ENCODE measurements at places on chromosomes 2 and 18.
A peak's percentile ranks its signal among the peaks of the same experiment; 100 is the strongest.

- DNase-seq, result no peak
Measured at GRCh38 chr2:231660860-231661259, 47.5 kb upstream of the PTMA start.

GRCh38 chr18:26008096-26008495 lies 82.3 kb downstream of the SS18 start:
- no peak for DNase-seq

- no peak for DNase-seq
Measured at GRCh38 chr18:40380686-40381439, 1574.2 kb upstream of the PIK3C3 start.

DNA sequence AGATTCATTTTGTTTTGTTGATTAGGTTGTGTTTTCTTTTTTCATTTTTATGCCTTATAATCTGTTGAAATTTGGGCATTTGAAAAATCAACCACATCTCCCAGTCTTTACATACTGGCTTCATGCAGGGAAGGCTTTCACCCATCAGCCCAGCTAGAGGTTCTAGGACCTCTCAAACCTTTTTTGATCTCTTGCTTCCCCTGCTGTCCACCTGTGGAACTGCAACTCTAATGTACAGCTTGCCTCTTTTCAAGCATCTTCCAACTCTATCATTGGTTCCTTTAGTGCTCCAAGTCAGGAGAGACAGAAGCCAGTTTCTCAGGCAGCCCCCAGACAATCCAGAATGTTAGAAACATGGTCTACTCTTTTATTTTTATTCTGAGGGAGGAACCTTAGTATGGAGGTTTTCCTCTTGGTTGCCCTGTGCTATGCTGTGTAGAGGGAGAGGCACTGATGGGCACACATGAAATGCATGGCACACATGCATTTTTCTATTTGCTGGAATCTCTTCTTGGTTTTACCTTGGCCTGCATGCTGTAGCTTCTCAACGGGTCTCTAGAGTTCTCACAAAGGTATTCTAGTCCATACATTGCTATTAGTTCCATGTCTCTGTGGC lies 107.2 kb upstream of the L3MBTL4 start:
- DNase-seq, result peak; percentile 14

- DNase-seq, result no peak
Measured at GRCh38 chr2:182300608-182301007, 126.2 kb downstream of the PDE1A start.

GRCh38 chr2:204110338-204110741 lies 173.8 kb downstream of the ICOS start:
- DNase-seq, result no peak

DNA sequence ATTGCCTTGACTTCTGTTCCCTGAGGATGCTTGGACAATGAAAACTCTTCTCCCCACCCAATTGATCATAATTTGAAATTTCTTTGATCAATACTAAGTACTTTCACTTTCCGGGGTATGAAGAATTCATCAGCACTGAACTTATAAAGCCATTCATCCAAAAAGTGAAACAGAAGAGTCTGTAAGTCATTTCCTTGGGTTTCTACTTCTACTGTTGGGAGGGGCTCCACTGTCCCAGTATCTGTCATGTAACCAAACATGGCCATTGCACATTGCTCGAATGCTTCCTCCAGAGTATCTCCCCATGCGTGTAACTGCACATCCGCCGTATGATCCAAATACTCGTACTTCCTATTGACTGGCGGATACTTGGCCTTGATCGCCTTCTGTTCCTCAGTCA lies 30.3 kb downstream of the NCL start:
- no peak for DNase-seq

DNA sequence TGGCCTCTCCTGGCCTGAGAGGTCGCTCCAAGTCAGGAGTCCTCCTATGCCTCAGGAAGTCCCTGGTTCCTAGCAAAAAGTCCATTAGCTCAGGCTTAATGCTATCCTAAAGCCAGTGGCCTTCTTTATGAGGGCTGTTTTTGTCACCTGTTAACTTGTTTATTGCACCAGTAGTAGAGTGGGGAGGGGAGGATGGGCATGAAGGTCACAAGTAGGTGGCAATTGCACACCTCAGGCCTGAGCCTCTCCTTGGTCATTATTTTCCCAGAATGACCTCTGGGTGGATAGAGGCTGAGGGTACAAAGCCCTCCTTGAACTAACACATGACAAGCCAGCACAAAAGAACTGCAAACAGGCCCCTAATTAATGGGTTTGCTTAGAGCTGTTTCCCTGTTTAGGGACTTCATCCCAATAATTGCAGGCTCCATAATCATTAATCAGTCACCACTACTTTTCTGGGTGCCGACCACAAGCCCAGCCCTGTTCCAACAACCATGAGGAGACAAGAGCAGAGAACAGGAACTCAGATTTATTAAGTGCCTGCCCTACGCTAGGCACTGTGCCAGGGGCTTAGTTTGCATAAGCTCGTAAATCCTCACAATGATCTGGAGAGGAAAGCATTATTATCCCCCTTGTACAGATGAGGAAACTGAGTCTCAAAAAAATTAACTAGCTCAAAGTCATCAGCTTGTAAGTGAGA lies 123.0 kb upstream of the PKDCC start:
- DNase-seq, result no peak

GRCh38 chr2:20992201-20992711 lies 51.6 kb downstream of the APOB start:
- no peak for DNase-seq

- DNase-seq, result no peak
Measured at GRCh38 chr18:58455314-58456188, 173.3 kb downstream of the ALPK2 start.

- peak; percentile 69 for DNase-seq
Measured at GRCh38 chr2:198374375-198375082, 570.1 kb downstream of the PLCL1 start.

- no peak for DNase-seq
Measured at GRCh38 chr18:32956591-32957315, 183.9 kb upstream of the KLHL14 start.

DNA sequence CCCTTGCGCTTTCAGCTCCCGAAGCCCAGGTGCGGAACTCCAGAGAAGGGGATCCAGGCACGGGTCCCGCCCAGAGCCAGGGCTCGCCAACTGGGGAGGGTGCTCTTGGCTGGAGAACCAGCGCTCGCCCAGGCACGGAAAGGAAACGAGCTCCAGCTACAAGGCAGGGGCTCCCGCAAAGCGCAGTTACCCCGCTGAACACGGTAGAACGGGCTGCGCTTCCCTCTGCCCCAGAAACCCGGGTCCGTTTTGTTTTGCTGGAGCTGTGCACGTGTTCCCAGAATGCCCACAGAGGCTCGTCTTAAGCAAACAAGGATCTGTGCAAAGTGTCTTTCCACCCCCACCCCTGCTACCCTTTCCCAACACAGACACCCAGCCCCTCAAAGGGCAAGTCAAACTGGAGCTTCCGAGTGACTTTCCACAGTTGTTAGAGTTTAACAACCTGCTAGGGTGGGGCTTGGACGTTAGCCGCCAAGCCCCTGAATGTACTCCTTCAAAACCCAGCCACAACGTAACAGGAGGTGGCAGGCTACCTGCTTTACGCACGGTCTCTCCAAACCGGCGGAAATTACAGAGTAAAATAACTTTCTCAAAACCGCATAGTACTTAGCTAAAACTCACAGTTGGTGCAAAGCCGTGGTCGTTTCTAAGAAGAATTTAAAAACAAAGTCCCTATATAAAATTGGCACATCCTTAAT lies 775 bp downstream of the RNF125 start:
- peak; percentile 20 for DNase-seq

- DNase-seq, result no peak
Measured at GRCh38 chr2:172094294-172095145, 8.2 kb downstream of the DLX2 start.
